CD8-positive, alpha-beta T cell (primary cell): ENCODE measurements at places on chromosomes 7 and 10. TPM values are rescaled to one million over a fixed set of nuclear protein-coding genes. Genes with fewer than 3 reads are reported as not detected.

PRKAR2B gene
- total RNA-seq, result 0.60 TPM

LEP gene
- not detected for total RNA-seq

CHST15 gene
- 0.33 TPM for total RNA-seq

IDI2 gene
- not detected for total RNA-seq

H2BK1 gene
- 1.5 TPM for total RNA-seq

DNA sequence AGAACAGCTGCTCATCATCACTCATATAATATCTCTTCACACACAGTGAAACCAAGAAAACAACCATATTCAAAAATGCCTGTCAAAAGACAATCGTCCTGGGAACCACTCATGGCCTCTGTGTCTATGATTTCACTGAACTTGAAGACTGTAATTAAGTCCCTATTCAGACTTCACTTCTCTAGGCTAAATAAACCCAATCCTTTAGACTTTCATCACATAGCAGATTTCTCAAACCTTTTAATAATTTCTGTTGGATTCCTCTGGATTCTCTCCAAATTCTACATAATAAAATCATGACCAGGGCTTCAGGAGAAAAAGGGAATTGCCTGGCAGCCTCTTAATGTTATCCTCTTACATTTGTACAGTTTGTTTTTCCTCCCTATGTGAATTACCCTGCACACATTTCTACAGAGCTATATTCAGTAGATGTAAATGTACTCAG is 201.1 kb downstream of the LRRN3 start:
- no peak for DNase-seq

HHEX gene
- total RNA-seq, result 2.0 TPM

DNA sequence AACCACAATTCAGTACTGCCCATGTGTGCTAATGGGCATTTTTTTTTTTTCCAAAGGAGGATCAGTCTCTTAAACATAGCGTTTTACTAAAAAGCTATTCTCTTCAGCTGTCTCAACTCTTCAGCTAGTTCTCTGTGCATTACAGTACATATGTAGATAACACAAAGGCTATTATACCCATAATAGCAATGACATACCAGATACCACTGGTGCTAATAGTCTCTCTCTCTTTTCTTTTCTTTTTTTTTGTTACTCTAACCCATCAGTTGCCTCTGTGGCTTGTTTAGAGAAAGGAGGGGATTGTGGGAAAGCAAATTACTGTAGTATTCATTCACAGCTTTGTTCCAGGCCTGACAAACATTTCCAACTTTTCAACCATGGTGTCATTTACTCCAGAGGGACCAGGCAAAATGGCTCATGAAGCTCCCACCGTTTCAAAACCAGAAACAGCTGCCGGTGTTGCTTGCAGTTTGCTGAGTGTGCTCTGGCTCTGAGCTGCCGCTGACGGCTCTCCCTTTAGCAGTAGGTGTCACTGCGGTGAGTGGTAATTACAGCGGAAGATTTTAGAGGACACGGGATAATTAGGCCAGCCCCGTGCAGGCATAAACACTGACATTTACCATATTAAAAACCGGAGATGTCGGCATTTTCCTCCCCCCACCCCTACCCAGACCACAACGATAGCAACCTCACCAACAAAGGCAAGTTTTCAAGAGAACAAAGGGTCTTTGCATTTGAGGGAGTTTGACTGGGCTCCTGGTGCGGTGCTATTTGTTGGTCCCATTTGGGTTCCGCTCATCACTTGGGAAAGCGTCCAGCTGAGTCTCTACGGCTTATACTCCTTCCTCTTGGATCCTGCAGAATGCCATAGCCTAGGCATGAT is 1005.5 kb downstream of the KCNMA1 start:
- DNase-seq, result no peak

- no peak for DNase-seq
These were observed 23.4 kb upstream of the HK1 start for GRCh38 chr10:69254877-69255276.

- DNase-seq, result no peak
These were observed 118.8 kb downstream of the NRP1 start for GRCh38 chr10:33215635-33216034.

- no peak for DNase-seq
These were observed 1288.5 kb downstream of the GATA3 start for GRCh38 chr10:9342885-9343570.

PRKAG2 gene
- 41.3 TPM for total RNA-seq

GIMAP1 gene
- 6.2 TPM for total RNA-seq

- DNase-seq, result no peak
These were observed 251.3 kb upstream of the LYZL1 start for GRCh38 chr10:29037348-29038113.

CALML3 gene
- not detected for total RNA-seq

DGKI gene
- not detected for total RNA-seq

DNA sequence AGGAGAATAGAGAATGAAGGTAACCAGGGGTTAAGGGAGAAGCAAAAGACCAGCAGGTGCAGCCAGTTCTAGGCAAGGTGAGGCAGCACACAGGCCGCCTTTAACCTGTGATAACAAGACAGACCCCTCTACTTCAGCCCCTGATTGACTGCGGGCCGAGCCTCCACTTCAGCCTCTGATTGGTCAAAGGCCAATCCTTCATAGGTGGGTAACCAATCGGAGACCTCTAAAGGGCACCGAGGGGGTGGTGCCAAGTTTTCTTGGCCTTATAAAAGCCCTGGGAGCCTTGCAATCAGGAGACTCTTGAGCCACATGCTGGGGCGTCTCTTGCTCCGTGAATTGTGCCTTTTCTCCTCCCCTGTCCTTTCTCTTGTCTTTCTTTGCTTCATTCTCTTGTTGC is 98.8 kb downstream of the ELFN1 start:
- no peak for DNase-seq

DNA sequence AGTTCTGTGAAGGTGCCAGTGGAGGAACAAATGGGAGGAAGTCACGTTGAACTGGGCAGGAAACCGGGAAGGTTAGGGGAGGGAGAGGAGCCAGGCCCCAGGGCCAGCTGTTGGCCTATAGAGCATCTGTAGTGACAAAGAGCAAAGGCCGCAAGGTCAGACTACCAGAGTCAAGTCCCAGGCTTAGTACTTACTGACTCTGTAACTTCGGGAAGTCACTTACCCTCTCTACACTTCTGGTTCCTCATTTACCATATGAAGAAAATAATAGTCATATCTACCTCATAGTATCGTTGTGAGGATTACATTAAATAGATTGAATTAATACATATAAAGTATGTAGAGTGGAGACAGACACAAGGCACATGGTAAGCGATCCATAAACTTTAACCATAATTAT is 101.8 kb upstream of the FZD1 start:
- no peak for DNase-seq

GRCh38 chr10:87089746-87090145 is 4.9 kb downstream of the GLUD1 start:
- DNase-seq, result no peak

DNA sequence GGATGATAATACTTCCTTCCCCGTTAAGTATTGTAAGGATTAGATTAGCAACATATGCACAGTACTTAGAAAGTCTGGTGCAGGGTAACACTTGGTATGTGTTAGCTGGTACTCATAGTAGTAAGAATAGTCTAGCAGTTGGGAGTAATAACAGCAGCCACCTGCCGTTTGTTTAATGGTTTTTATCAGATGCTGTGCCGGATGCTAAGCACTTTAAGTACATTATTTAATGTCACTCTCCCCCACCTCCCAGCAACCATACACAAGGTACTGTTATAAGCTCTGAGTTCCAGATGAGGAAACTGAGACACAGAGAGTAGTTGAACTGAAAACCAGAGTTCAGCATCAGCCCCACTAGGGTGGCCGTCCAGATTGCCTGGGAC is 60.1 kb downstream of the ZMIZ1 start:
- no peak for DNase-seq
